Activated CD4-positive, alpha-beta T cell treated with anti-CD3 and anti-CD28 coated beads for 1 hour (primary cell): ENCODE measurements at places on chromosomes 11 and 22.

DNA sequence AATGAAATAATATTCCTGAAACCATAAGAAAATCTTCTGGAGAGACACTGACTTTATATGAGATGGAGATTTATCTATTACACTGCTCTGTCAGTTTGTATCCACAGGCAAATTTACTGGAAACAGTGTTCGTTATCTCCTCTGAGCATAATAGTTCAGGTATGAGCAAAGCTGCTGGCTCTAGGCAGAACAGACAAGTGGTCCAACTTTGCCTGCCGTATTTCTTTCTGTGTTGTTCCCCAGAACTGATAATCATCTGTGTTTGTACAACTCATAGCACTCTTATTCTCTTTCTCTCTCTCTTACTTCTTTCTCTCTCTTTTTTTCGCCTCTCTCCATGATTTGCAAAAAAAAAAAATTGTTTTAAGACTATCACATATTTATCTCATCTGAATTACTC is 623.8 kb upstream of the CHORDC1 start:
- DNase-seq = no peak

DNA sequence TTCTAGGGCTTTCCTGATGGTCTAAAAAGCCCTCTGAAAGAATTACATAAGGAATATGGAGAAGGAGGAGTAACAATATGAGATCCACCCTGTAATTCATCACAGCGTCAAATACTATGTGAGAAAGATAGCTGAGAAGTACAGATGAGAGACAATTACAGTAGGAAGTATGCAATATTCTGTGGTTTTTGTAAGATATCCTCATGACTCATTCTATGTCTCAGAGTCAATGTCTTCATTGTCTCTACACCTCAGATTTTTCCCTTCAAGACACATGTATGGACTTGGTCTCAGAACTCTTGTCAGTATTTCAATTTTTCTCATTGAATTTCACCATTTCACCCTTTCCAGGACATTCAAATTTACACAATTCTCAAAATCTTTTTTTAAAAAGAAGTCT is 343.3 kb upstream of the CTSC start:
- no peak for DNase-seq

DNA sequence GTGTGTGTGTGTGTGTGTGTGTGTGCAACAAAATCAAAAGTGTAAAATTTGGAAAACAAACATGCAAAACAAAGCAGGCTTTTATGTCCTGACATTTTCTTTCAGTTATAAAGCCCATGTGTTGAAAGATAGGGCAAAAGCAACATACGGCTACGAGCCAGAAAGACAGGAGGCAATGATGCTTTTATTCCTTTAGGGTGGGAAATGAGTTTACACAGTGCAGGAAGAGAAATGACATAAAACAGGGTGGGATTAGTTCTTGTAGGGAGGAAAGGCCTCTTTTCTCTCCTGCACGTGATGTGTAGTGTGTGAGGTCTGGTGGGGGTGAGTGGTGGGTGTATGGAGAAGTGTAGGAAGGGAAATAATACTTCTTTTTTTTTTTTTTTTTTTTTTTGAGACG is 29.4 kb downstream of the IL18 start:
- no peak for DNase-seq

- DNase-seq = no peak
Observed at GRCh38 chr22:34068001-34068400, 147.7 kb upstream of the LARGE1 start.

DNA sequence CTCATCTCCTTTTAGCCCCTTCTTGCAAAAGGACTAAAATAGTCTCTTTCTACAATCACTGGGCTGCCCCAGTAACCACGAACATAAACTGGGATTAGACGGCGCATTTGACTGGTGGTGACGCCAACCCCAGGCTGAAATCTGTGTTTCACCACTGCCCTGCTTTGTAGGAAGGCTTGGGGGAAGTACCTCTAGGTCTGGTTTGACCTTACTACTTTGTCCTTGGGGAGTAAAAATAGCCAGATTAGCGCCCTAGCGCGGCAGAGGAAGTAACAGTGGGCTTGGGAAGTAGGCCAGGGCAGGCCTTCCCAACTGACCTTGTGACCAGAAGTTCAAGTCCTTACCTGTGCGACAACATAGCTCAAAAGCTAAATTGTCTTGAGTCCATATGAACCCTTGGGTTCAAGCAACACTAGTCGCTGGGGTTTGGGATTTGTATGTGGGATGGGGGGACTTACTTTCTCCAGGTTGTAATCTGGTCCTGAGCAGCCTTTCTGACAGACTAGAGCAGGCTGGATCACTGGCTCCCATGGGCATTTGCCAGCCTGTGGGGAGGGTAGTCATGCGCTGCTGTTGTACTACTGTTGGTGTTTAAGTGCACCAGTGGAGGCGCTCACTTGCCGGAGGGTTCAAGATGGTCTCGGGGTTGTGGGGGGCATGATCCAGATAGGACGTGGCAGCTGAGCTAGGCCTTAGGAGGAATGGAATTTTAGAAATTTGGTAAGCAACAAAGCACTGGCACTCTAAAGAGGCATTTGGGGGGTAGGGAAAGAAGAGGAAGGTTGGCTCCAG is 953 bp upstream of the PACS1 start:
- DNase-seq = no peak

GRCh38 chr11:112611771-112612170 is 349.4 kb upstream of the NCAM1 start:
- DNase-seq = no peak

DNA sequence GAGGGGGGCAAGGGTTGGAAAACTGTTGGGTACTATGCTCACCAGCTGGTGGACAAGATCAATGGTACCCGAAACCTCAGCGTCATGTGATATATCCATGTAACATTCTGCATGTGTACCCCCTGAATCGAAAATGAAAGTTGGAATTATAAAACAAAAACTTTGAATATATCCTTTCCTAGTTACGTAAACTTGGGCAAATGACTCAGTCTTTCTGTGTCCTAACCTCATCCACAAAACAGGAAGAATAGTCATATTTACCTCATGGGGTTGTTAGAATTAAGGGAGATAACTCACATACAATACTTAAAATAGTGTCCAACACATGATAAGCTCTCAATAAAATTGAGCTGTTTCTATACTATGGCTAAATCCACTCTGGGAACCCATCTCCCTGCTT is 620.1 kb upstream of the KIRREL3 start:
- no peak for DNase-seq

DNA sequence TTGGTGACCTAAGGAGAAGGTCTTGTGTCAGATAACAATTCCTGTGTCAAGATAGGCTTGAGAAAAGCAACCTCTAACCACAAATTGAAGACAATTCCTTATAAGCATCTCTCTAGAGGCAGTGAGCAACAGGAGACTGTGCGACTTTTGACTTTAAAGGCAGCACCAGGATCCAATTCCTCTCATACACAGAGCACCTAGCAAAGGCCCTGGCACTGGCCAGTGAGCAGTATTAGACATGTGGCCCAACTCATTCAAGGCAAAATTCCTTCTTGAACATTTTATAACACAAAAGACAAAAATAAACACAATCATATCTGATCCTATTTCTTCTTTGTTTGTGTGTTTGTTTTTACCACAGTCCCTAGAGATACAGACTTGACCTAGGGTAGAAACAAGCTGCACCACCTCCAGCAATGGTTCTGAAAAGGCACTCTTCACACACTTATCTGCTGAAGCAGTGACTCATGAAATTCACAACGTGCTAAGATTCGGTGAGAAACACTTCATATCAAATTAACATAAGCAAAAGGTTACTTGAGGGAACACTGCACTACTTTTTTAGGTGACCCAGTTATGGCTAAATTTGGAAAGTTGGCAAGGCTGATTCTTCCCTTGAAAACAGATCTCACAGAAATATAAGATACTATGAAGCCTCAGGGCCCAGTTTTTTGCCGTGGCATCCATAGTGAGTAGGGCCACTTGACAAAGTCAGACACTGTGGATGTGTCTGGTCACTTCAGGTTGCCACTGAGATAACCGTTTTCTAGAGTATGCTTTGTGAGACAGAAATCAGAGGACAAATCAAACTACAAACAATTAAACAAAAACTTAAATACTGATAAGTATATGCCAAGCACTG is 1018.9 kb downstream of the DLG2 start:
- no peak for DNase-seq

DNA sequence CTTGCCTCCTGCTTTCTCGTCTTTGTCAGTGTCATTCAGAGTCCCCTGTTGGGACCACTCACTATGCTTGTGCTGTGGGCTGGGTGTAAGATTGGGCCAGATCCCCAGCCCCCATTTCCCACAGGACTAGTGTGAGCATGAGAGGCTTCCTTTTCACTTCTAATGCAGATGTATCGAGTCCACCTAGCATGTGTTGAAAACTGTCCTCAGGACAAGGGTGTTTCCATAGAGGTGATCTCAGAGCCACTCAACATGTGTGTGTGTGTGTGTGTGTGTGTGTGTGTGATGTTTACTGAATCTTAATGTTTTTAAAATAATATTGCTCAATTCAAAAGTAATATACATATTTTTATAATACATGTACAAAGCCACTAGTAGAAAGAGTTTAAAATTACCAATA is 11.4 kb upstream of the CD44 start:
- no peak for DNase-seq

DNA sequence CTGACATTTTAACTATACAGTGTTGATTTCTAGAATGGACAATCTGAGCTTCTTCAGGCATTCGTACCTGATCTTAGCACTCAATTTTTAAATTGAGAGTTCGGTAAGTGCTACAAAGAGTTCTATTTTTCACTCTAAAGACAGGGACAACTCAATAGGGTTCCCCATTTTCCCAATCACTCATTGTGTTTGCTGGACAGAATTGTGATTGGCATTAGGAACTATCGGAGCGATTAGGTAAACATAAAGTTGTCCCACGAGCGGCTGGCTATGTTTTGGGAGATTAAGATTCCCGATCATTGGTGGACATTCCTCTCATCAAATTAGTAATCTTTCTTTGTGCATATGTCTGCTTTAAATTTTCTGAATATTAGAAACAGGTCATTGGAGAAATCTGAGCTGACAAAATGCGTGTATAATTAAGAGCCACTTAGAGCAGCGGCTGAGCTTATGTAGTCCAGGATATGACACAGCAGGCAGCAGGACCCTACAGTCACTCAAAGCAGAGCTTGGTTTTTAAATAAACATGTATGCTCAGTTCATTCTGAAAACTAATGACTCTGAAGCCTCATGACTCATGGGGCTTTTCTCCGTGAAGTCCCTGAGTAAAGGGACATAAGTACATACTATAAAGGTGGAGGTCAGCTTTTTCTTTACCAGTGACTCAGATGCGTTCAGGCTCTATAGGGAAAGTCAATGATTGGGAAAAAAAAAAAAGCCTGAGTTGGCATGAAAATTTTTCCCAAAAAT is 109.4 kb downstream of the GRIA4 start:
- DNase-seq = no peak

- no peak for DNase-seq
Observed at GRCh38 chr11:128761339-128761738, 67.5 kb downstream of the FLI1 start.

DNA sequence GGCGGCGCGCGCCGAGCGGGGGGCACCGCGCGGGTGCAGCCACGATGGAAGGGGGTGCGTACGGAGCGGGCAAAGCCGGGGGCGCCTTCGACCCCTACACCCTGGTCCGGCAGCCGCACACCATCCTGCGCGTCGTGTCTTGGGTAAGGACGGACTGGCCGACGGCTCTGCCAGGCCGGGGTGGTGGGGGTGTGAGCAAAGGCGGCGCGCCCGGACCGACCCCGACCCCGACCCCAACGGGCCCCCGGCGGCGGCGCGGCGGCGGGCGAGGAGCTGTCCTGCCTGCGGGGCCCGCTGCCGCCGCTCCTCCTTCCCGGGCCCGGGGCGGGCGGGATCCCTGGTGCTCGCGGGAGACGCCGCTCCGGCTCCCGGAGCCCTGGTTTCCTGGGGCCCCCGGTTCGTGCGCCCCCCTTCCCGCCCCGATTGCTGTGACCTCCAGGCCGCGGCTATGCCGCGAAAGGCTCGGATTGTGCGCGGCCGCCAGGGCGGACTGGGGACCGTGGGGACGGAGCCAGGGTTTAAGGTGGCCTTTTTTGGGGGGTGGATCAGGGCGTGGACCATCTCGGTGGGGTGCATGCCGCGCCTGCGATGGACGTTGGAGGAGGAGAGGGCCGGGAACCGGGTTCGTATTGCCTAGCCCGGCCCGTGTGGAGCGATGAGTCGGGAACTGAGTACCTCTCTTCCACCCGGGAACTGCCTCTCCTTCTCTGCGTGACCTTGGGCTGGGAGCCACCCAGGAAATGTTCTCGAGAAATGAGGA is at the start of gene SYNGR1:
TSS of gene SYNGR1 (plus strand) at position 25 of the 760 bp plus-strand sequence. CDS start at position 45, 20 bp downstream.
- DNase-seq = no peak

DNA sequence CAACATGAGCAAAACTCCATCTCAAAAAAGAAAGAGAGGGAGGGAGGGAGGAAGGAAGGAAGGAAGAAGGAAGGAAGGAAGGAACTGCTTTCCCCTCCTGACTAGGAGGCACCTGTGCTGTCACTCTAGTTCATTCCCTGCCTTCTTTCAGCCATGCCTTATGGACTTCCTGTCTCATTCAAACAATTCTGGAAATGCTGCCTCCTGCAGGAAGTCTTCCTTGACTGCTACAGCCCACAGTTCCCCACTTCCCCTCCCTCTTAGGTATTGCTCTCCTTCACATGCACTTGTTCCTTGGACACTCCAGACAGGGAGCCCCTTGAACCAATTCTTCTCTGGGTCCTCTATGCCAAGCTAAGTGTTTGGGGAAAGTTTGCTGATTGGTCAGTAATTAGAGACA is 31.6 kb upstream of the WNT11 start:
- DNase-seq = no peak

DNA sequence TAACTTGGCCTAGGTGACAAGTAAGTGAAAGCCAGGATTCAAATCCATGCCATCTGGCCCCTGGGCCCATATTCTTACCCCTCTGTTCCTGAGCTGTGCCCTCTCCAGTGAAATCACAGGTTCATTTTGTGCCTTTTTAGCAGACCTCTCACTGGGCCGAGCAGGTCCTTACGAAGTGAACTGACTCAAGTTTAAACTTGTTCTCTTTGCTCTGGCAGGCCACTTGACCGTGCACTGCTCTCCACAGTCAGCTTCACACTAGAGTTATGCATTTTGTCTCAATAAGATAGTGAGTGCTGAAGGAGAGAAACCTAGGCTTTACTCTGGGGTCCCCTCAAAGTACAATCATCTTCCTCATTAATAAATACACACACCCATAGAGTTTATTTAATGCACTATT is 40.7 kb downstream of the ARFGAP3 start:
- no peak for DNase-seq

DNA sequence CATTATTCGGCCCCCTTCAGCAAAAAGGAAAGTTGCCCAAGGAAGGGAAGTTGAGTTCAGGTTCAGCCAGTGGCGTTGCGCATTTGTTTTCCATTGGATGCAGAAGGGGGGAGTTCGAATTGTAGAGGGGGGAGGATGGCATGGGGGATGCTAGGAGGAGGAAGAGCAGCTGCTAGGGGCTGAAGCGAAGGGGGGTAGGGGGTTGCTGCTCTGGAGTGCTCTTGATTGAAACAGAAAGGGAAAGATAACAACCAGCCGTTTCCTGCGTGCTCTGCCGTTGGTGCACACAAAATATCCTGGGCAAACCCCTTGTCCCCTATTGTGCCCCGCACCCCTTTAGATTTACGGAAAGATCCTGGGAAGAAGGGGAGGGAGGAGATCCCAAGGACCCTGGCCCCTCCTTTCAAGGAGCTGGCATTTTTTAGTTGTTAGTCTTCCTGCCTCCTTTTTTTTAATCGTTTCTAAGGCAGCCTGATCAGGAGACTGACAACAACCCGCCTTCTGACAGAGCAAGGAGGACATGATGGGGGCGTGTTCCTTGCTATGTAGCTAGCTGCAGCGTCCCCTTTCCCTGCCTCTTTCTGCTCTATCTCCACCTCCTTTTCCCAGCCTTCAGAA is 2.1 kb downstream of the KMT2A start:
- peak; percentile 22 for DNase-seq

- DNase-seq = no peak
Observed at GRCh38 chr11:19905280-19905853, 192.7 kb downstream of the NAV2 start.

- DNase-seq = no peak
Observed at GRCh38 chr11:1516273-1517067, 29.9 kb upstream of the MOB2 start.
